ENCODE measurements at places on chromosomes 16 and 17. TPM values are rescaled to one million over a fixed set of nuclear protein-coding genes. Genes with fewer than 3 reads are reported as not detected.

DNA sequence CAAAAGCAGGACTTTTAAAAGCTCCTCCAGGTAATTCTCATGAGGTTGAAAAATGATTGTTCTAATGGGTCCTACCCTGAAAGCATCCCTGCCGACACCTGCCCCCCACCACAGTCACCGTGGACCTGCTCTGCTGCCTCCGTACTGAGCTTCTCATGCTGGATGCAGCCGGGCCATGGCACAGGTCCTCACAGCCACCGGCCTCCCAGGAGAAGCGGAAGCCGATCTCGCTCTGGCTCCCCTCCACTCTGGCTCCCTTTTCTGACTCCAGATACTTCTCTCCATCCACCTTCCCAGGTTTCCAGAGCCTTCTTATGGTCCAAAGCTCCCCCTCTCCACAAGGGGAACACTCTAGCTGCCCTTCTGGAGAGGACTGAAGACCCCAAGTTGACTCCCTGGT is 10.2 kb downstream of the RPRML start:
- DNase-seq = no peak

GRCh38 chr17:59372138-59372751 is 40.8 kb downstream of the YPEL2 start:
- DNase-seq = no peak

GRCh38 chr17:75059369-75060345 is 12.6 kb downstream of the KCTD2 start:
- DNase-seq = no peak

- no peak for DNase-seq
These were observed 4.4 kb downstream of the SEC14L1 start for GRCh38 chr17:77145224-77145611.

GRCh38 chr17:14318918-14319205 is 18.0 kb downstream of the HS3ST3B1 start:
- no peak for DNase-seq

BRIP1 gene
- 11.8 TPM for polyA plus RNA-seq

STX4 gene
- polyA plus RNA-seq = 43.0 TPM

All from left renal cortex interstitium (tissue), 4 donors.